ENCODE measurements at places on chromosomes 7 and 10. TPM values are rescaled to one million over a fixed set of nuclear protein-coding genes. Genes with fewer than 3 reads are reported as not detected.
A peak's percentile ranks its signal among the peaks of the same experiment; 100 is the strongest.

GRCh38 chr10:104688251-104689042 is 47.4 kb downstream of the SORCS3 start:
- DNase-seq = no peak

The MRC1 gene
- 3.3 TPM for total RNA-seq

GRCh38 chr10:102134416-102134815 is 1.6 kb downstream of the PPRC1 start:
- DNase-seq = no peak

The CXCL12 gene
- total RNA-seq = not detected

DNA sequence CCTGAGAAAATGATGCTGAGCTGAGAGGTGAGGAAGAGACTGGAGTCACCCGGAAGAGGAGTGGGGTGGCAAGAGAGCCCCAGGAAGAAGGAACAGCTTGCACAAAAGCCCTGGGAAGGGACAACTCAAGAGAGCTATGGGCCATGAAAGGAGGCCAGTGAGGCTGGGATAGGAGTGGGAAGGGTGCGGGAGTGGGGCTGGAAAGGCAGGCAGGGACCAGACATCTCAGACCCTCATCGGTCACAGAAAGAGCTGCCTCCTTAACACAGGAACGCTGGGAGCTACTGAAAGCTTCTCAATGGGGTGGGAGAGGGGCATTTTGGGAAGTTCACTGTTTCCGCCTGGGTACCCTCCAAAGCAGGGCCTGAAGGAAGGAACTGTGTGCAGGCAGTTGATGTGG is 122.0 kb upstream of the UNC5B start:
- no peak for DNase-seq

DNA sequence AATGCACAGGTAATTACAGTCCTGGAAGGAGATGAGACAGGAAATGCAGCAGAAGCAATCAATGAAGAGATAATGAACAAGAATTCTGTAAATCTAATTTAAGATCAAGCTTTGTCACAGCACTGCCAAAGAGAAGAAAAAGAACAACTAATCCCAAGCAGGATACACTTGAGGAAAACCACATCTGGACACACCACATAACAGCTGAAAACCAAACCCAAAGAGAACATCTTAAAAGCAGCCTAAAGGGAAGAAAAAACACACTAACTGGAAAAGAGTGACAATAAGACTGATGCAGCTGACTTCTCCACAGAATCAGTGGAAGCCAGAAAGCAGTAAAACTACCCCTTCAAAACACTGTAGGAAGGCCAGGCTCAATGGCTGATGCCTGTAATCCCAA is 10.2 kb downstream of the CYTH3 start:
- no peak for DNase-seq

The INTS1 gene
- total RNA-seq = 87.3 TPM

The NPY4R2 gene
- not detected for total RNA-seq

The TRIM74 gene
- total RNA-seq = 3.7 TPM

GRCh38 chr10:123879606-123880257 is 11.9 kb downstream of the CPXM2 start:
- no peak for DNase-seq

GRCh38 chr10:117216611-117217195 is 19.4 kb downstream of the KCNK18 start:
- DNase-seq = peak; percentile 77

DNA sequence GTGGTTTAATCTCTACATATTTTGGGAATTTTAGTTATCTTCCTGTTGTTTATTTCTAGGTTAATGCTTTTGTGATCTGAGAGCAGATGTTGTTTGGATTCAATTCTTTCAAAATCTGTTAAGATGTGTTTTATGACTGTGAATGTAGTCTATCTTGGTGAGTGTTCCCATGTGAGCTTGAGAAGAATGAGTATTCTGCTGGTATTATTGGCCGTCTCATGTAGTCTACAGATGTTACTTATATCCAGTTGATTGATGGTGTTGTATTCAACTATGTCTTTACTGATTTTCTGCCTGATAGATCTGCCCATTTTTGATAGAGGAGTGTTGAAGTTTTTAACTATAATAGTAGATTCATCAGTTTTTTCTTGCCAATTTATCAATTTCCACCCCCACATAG is 141.4 kb upstream of the FOXP2 start:
- DNase-seq = no peak

DNA sequence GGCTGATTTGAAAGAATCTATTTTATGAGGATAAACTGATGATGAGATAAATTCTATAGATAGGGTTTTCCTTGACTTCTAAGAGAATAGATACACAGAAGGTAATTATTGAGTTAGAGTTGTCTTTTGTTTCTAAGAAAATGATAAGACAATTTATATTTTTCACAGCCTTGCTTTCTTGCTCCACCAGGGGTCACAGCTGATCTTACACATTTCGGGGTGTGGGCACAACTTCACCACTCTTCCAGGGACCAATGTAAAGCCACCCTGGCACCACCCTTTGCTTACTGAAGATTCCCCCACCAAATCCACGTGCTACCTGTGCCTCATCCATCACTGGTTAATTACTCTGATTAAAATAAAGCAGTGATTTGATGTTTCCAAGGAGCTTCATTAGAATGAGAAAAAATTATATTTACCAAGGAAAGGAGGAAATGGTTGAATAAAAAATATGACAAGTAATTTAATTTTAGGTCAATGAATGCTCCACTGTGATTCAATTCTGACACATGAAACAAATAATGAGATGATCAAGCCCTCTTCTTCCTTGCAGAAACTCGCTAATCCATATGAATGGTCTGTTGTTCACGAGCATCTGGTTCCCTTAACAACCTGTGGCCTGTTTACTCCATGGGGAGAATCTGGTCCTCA is 177.3 kb upstream of the TNS3 start:
- DNase-seq = no peak

The SEMA3C gene
- 1.3 TPM for total RNA-seq

- no peak for DNase-seq
Observed at GRCh38 chr10:10520491-10521385, 496.9 kb upstream of the CELF2 start.

The NCOA4 gene
- total RNA-seq = 106 TPM

GRCh38 chr7:108407676-108408075 is 48.6 kb downstream of the NRCAM start:
- no peak for DNase-seq

- DNase-seq = no peak
Observed at GRCh38 chr10:7006566-7006965, 404.3 kb downstream of the SFMBT2 start.

The ARHGAP21 gene
- 35.2 TPM for total RNA-seq

The WDR91 gene
- total RNA-seq = 39.5 TPM

DNA sequence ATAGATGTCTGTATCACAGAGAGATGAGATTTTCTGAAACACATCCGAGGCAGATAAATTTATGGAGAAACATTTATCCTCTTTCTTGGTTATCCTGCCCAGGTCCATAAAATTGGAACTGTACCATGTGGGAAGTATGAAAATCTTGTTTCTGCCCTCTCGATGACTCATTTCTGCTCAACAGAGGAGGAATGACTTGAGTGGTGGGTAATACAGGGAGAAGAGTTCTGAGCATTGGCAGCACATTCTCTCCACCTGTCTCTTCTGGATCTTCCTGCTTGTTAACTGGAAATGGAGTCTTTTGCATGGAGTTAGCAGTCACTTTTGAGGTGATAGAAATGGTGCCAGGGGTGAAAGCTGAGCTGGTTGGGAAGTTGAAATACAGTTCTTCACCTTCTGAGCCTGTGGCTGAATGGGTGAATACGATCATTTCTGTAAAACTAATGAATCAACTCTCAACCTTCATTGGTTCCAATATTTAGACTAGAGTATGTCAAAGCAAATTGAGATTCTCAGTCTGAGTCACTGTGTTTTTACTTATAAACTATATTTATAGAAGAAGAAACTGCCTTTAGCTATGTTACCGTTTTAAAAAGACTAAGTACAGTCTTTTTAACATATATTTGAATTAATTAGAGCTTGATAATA is 945.5 kb downstream of the SORCS3 start:
- DNase-seq = no peak

- no peak for DNase-seq
Observed at GRCh38 chr7:12633582-12633981, 53.9 kb upstream of the ARL4A start.
